ENCODE measurements at places on chromosomes 2 and 18. TPM values are rescaled to one million over a fixed set of nuclear protein-coding genes. Genes with fewer than 3 reads are reported as not detected.

GRCh38 chr2:127174136-127174535, 46.0 kb downstream of the CYP27C1 start:
- DNase-seq, result no peak

DNA sequence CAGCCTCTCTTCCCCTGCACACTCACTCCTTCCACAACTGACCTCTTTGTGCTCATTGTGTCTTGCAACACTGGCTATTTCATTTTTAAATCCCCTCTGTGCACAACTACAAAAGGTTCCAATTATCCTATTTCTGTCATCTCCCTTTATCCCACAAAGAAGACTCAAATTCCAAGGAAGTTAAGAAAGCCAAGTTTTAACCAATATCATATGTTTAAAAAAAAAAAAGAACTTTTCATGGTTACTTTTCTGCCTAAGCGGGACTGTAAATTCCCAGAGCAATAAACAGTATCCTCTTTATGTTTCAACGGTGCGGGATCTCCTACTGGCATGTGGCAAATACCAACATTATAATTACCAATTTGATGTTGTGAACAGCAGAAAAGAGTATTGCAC, 83.8 kb downstream of the DOCK10 start:
- no peak for DNase-seq

TXNDC2 gene
- not detected for total RNA-seq

EVX2 gene
- total RNA-seq, result not detected

DNA sequence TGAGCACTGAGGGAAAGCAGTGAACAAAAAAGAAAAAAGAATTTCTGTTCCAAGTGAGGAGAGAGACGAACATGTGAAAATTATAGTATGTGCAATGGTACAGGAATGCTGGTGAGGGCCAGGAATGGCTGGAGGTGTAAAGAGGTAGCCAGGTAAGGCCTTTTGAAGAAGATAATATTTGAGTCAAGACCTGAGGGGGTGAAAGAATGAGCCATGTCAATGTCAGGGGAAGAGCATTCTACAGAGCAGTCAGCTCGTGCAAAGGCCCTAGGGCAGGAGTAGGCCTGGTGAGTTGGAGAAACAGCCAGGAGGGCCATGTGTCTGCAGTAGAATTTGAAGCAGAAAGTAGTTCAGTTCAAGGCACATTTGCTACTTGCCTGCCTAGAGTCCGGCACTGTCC, 12.4 kb upstream of the RPL31 start:
- no peak for DNase-seq

PLB1 gene
- 2.2 TPM for total RNA-seq

ARHGAP28 gene
- total RNA-seq, result 4.0 TPM

TRIB2 gene
- 27.0 TPM for total RNA-seq

HOXD10 gene
- not detected for total RNA-seq

TTN gene
- total RNA-seq, result 2,179 TPM

- DNase-seq, result no peak
Observed at GRCh38 chr2:79630972-79631557, 118.2 kb downstream of the CTNNA2 start.

VSNL1 gene
- 33.2 TPM for total RNA-seq

GRCh38 chr2:7835693-7836680, 845.9 kb upstream of the ID2 start:
- DNase-seq, result no peak

CGREF1 gene
- total RNA-seq, result 9.6 TPM

TBC1D8 gene
- total RNA-seq, result 54.8 TPM

MYO7B gene
- 0.29 TPM for total RNA-seq

DNA sequence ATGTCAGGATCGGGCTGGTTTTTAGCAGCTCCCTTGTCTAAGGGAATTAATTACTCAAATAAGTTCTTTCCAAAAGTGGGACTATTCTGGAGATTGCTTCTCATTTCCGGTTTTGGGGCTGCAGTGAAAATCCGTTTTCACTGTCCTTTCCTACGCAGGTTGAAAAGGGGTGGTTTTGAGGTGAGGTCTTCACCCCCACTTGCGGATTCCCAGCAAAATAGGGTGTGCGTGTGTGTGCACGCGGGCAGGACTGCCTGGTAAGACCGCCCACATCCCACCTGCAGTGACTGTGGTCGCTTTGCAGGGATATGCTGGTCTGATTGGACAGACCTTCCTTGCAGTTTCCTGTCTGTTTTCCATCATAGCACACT, 472 bp upstream of the PLEKHM3 start:
- peak; percentile 54 for DNase-seq

RGPD4 gene
- 0.11 TPM for total RNA-seq

DNA sequence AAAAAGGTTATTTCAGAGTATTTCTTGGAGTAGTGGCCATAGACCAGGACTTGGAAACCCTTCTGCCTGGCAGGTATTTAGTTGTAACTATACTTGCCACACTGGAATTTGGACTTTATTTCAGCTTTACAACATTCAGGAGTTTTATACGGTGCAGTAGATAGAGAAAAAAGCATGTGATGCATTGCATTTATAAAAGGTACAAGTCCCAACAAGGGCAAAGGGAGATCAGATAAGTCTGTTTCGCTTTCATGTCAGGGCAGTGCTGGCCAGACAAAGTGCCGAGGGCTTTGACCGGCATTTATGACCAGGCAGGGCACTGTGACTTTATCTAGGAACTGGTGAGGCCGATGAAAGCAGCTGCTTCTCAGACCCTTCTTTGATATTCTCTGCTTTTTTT, 145.4 kb downstream of the RTN4 start:
- DNase-seq, result no peak

- DNase-seq, result no peak
Observed at GRCh38 chr2:200756618-200757321, 54.9 kb upstream of the BZW1 start.

DNA sequence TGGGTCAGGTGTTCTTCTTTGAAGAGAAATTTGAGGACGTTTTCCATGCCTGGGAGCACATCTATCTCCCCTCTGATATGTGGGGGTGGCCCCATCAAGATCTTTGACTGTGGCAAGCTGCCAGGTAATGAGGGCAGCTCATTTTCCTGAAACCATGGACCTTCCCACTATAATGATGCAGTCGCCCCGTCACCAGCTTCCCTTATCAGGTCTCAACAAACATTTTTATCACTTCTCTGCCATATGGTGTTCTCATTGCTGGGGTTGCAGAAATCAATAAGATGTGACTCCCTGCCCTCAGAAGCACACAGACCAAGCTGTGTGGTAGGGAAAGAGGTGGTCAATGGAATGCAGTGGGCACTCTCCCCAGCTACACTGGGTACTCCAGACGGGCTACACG, 48.4 kb upstream of the B3GNT7 start:
- no peak for DNase-seq

GRCh38 chr2:203238704-203239526, at the start of gene CYP20A1:
Gene CYP20A1 (plus strand): TSS chr2:203239018. CDS start chr2:203239063, 45 bp downstream.
- DNase-seq, result peak; percentile 98

SERPINB13 gene
- not detected for total RNA-seq

- no peak for DNase-seq
Observed at GRCh38 chr2:101267671-101268656, 15.3 kb downstream of the CNOT11 start.

- no peak for DNase-seq
Observed at GRCh38 chr2:204389120-204389519, 156.2 kb upstream of the PARD3B start.

All from right cardiac atrium (tissue), 5 donors.